RWPE1 (cell line): ENCODE measurements at places on chromosomes 6 and 20.

- no peak for DNase-seq
Measured at GRCh38 chr6:56527934-56528333, 114.8 kb downstream of the DST start.

DNA sequence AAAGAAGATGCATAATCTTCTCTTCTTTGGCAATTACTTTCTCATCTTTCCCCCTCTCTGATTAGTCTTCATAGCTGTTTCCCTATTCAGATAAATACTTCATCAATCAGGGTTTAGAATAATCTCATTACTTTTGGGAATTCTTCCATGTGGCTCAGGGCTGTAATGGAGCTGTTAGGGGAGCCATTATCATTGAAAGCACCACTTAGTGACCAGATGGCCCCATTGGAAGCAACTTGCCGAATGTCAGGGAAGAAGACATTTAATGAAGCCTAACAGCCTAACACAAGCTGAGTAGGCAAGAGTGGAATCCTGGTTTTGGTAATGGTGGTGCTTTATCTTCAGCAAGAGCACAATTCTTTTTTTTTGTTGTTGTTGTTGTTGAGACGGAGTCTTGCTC, 45.0 kb downstream of the TIAM2 start:
- no peak for DNase-seq

DNA sequence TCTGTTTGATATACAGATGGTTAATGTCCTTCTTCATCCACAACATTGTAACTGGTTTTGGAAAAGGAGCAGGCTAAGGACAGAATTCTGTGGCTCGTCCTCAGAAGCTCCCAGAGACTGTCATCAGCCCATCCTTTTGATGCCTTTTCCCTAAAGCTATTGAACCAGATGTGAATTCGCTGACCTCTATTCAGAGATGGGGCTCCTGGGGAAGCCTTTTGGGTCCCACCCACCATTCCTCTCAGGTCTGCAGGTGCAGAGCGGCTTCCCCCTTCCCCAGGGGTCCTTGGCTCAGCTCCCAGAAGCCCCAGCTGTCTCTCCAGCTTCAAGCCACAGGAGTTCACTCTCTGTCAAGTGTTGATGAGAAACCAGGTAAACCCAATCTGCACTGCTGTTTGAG, 191.7 kb downstream of the SMOC2 start:
- no peak for DNase-seq

- no peak for DNase-seq
Measured at GRCh38 chr20:33437141-33437911, 6.2 kb downstream of the SNTA1 start.

DNA sequence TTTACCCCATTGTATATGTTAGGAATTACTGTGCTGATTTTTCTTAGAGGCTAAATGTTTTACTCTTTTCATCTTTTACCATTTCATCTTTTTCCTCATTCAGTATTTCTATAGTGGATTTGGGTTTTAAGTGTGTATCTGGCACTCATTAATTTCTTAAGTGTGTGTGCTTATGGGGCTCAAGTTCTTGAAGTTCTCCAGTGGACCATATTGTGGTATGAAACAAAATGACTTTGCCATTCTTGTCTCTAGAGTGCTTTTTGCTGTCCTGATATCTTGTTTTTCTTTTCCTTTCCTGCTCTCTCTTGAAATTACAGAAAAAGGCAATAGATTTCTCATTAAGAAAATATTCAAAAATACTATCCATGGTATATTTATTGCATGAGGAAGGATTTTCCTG, 123.1 kb downstream of the ARID1B start:
- no peak for DNase-seq
